ENCODE measurements at places on chromosomes 1 and 21.
A peak's percentile ranks its signal among the peaks of the same experiment; 100 is the strongest.

DNA sequence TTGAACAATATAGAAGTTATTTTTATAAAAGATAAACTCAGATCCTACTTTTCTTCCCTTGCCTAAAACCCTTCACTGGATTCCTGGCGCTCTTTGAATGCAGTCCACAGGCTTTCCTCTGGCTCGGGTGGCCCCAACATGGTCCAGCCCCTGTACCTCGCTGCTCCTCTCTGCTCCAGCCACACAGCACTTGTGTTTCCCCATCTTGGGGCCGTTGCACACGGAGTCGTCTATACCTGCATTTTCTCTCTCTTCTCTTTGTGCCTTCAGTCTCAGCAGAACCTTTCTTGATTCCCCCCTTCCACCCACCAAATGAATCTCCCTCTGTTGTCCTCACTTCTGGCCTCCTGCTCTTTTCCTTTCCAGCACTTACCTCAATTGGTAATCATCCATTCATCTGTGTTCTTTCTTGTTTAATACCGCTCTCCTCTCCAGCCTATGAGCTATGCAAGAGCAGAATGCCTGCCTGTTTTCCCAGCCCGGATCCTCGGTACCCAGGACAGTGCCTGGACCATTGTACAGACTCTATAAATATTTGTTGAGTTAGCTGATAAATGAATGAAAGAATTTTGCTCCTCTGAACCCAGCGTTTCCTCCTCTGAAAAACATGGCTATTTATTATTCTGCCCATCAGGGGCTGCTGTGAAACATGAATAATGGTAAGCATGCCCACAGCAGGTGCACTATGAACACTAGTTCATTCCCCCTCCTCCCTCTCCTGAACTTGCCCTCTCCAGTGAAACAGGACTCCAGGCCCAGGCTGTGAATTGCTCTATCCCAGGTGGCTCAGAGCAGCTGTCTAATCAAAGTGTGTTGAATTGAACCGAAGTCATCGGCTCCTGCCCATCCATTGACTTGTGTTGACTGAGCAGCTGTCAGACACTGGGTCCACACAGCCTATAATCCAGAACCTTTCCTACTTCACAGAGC lies 266.9 kb downstream of the PTPRU start:
- DNase-seq = no peak

DNA sequence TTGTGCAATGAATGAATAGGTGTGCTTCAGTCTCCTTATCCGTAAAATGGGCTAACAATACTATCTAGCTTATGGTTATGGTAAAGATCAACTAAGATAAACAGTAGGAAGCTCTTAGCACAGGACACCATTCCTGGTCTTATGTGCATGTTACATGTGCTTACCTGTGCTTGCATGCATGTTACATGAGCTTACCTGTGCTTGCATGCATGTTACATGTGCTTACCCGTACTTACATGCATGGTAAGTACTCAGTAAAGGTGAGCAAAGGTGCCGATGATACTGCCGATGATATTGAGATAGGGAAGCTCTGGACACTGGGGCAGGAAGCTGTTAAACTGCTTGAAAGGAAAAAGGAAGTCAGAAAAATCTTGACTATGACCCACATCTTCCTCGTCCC lies 211.0 kb upstream of the USP24 start:
- DNase-seq = no peak

GRCh38 chr21:16216288-16216962 lies 486.6 kb downstream of the USP25 start:
- no peak for DNase-seq

GRCh38 chr1:13775459-13775858 lies 75.5 kb downstream of the PRDM2 start:
- no peak for DNase-seq

GRCh38 chr1:41568204-41568603 lies 83.7 kb upstream of the EDN2 start:
- no peak for DNase-seq

- DNase-seq = no peak
Observed at GRCh38 chr1:174164826-174165225, 5.5 kb downstream of the RABGAP1L start.

DNA sequence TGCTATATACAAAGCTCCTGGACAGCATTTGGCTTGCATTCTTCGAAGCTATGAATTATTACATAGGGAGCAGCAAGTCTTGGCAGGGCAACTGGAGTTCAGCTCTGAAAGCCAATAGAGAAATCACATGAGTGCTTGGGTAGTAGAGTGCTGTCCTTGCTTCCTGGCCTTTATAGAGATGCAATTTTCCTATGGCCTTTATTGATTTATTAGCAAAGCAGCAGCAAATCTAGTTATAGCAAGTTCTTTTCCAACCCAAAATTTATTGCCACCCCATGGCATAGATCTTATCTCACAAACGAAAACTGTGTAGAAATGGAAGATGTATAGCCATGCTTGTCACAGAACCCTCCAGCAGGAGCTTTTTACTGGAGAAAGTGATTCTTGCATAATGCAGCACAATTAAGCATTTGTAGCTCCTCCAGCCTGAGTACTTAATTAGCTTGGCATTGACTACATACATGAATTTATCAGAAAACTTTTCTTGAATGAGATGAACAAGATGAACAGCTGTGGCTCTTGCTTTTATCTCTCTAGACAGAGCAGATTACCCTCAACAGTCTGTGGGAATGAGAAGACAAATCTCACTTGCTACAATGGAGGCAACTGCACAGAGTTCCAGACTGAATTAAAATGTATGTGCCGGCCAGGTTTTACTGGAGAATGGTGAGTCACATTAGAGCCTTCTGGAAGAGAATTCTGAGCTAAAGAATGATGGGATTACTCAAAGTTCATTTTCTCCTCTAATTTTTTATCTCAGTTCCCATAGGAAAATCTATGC lies 170.1 kb downstream of the CRB1 start:
- no peak for DNase-seq

DNA sequence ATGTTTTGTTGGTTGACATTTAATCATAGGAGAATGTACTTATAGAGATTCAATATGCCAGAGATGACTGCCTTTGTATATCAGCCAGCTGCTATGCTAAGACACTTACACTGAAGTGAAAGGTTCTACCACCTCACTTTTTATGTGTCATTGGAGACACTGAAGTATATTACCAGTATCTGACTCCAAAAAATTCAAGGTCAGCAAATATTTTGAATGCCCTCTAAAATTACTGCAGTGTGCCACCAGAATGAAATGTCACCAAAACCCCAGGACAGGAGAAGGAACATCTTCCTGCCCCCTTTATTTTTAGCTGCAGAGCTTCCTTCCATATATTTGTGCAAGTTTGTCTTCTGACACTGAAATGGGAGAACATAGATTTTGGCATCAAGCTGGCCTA lies 141.5 kb downstream of the LRRC40 start:
- no peak for DNase-seq

DNA sequence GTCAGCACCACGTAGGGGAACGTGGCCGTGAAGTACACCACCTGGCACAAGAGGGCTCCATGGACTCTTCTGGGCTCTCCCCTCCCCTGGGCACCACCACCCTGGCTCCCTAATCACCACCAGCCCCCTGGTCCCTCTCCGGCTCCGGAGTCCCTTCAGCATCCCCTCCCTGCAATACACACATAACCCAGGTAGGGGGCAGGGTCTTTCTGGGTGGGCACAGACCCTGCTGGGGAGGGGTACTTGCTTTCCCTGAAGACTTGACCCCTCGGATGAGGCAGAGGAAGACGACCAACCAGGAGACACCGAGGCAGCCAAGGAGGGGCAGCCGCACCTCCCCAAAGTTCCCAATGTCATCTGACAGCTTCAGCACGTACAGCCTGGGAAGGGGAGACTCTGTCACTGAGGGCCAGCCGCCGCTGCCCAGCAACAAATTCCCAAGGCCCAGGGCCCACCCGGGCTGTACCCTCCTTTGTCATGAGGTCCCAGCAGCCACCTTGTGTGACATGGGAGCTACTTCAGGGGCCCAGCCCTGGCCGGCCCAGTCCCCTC lies 11.3 kb downstream of the CCDC24 start:
- DNase-seq = no peak

DNA sequence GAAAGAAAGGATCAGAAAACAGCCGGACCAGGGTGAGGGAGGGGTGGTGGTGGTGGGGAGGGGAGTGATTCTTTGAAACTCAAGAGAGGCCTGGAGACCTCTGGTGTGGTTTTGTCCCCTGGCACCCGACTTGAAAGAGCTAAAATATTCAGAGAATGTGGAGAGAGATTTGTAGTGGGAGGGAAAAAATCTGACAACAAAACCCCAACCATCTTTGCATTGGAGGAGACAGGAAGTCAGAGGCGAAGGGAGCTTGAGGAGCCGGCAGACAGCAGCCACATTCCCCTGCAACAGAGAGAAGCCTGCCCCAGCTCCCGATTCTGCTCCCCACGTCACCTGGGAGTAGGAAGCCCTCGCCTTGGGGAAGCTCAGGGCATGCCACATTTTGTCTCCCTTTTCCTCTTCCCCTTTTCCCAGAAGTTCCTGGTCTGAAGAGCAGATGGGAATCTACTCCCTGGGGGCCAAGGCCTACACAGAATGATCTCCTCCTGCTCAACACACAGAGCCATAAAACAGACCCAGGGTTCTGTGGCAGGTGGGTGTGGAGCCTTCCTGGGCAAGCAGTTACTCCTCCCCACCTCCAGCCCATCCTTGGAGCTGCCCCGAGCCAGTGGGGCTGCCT lies 84.9 kb downstream of the ITPKB start:
- DNase-seq = no peak

DNA sequence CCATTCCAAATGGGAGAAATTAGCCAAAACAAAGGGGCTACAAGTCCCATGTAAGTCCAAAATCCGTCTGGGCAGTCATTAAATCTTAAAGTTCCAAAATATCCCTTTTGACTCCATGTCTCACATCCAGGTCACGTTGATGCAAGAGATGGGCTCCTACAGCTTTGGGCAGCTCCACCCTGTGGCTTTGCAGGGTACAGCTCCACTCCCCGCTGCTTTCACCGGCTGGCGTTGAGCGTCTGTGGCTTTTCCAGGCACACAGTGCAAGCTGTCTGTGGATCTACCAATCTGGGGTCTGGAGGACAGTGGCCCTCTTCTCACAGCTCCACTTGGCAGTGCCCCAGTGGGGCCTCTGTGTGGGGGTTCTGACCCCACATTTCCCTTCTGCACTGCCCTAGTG lies 130.2 kb downstream of the TPR start:
- DNase-seq = no peak

GRCh38 chr21:45355573-45355972 lies 49.4 kb upstream of the COL18A1 start:
- DNase-seq = no peak

DNA sequence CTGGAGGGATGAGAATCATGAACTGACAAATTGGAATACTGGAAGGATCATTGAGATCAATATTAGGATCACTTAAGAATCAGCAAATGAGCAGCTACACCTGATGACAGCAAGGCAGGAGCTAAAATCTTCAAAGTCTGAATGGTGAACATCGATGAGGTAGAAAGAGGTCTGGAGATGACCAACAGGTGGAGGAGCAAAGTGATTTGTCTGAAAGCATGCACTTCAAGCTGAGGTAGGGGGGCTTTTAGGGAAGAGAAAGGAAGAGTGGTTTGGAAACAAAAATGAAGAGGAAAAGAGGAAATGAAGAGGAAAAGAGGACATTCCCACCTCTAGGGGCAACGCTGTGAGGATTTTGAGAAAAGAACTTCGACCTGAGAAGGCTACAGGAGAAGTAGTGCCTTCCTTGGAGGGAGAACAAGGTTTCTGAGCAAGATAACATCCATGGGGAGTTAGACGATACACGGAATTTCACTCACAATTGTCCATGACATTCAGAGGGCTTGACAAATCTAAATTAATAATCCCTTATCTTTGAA lies 79.0 kb downstream of the APP start:
- DNase-seq = no peak

DNA sequence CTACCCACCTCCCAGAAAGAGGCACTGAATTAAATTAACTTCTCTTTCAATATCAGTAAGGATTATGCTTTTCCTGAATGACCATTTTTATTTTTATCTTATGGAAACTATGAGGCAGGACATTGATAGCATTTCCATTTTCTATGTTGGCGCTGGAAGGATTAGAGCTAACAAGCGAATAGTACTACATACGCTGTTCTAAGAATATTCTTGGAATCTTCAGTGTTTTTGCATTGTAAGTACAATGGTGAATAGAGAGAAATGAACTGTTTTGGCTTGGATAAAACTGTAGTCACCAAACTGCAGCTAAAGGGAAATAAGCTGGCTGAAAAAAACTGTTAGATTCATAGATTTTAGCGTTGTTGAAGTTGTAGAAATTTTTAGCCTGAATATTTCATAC lies 779.0 kb upstream of the ADGRL4 start:
- no peak for DNase-seq

DNA sequence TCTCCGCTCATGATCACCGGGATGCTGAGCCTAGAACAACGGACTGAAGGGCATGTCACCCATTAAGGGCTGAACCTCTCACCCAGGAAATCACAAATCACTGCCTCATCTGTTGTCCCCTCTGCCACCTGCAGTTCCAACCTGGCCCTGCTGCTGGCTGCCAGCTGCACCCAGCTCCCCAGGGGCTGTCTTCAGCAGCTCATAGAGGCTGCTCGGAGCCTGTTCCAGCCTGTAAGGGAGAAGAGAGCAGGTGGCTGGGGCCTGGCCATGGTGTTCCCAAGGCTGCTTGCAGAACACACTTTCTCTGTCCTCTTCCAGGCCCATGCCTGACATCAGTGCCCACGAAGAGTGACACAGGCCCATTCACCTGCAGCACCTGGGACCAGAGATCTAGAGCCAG lies 44.5 kb upstream of the DISP3 start:
- DNase-seq = no peak

DNA sequence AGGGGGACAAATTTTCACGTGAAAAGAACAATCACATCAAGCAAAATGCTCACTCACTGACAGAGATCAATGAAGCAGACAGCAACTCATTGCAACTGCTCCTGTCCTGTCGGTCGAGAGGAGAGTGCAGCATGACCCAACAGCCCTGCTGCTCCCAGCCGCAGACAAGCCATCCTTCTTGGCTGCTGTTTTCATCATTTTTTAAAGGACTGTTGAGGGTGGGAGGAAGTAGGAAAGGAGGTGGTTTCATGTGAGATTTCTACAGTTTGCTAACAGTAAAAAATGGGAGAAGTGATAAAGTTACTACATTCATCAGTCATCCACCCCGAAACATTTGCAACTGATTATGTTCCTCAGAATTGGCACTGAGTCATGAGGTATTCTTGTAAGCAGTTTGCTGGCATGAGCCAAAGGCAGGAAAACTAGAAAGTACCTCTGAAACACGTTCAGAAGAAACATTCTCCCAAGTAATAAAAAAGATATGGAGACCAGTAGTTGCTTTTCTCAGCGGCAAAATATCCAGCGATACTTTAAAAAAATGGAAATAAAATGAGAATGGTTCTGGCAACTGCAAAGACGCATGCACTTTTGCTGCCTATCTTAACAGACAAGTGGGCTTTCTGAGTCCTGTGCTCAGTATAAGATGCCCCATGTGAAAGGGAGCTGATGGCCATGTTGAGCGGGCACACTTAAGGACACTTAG lies 72.0 kb upstream of the CLDN14 start:
- DNase-seq = no peak

DNA sequence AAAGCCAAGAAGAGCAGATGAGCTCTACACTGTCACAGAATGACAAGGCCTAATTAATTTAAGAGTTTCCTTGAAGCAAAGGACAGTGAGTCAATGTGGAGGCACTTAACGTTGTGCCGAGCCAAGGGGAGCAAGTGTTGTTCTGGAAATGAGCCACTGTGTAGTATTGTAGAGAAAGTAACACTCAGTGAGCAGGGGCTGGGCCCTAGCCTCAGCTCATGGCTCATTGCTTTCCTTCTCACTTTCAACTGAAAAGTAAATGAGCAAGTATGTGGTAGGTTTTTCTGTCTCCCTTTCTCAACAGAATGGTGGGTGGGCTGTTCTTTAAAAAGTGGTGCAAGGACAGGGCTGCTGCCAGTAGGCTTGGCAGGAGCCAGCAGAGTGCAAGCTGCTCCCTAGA lies 11.8 kb upstream of the KIAA0040 start:
- DNase-seq = no peak

- DNase-seq = peak; percentile 43
Observed at GRCh38 chr1:62082456-62083363, 111.9 kb upstream of the L1TD1 start.

Data from CD4-positive, alpha-beta T cell treated with Interleukin-4 for 4 hours (primary cell).